Osteocyte (in vitro differentiated cells): ENCODE measurements at places on chromosomes 16 and 17.

GRCh38 chr16:65932350-65933072 lies 434.0 kb upstream of the CDH5 start:
- DNase-seq, result no peak

GRCh38 chr17:614653-615546 lies 99.7 kb downstream of the VPS53 start:
- no peak for DNase-seq

- no peak for DNase-seq
Observed at GRCh38 chr16:11315510-11315909, 29.7 kb upstream of the RMI2 start.

DNA sequence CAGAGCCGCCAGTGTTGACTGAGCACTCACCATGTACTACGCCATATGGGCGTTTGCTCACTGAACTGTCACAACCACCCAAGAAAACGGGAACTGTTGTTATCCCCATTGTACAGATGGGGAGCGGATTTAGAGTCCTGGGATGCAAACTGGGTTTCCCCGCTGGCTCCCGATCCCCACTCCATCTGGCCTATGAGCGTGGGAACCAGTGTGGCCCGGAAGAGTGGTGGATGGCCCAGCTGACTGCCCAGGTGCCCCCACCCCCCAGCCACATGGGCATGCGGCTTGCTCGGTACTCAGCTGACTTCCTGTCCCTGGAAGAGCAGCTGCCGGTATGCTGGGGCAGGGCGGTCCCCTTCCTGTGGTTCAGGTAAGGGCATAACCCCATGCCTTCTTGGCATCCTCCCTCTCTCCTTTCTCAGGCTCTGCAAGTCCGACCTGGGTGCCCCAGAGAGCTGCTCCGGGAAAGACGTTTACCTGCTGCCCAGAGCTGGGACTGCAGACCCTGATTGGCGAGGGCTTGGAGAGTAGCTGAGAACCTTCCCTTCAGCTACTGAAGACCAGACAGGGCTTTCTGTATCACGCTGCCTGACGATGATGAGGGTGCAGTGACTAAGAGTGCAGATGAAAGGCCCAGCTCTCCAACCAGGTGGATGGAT lies 16.2 kb downstream of the SOCS3 start:
- no peak for DNase-seq

GRCh38 chr17:5686074-5686635 lies 101.8 kb upstream of the NLRP1 start:
- DNase-seq, result no peak

DNA sequence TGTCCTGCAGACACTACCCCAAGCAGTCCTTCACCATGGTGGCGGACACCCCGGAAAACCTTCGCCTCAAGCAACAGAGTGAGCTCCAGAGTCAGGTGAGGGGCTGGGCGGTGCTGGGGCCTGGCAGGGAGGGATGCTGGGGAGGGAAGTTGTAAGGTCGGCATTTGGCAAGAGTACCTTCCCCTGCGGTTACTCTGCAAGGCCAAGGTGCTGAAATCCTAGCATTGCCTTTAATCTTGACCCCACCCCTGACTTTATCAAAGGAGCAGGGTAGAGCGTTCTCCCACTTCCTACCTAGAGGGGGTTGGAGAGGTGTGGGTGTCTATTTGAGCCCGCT lies 20.5 kb downstream of the LASP1 start:
- no peak for DNase-seq
